ENCODE measurements at places on chromosomes 6 and 20.

- no peak for DNase-seq
Measured at GRCh38 chr6:99184696-99185095, 164.8 kb downstream of the FAXC start.

- DNase-seq, result peak; percentile 96
Measured at GRCh38 chr6:5030596-5031136, 26.8 kb upstream of the RPP40 start.

GRCh38 chr6:146890644-146891434 is 292.1 kb downstream of the ADGB start:
- DNase-seq, result peak; percentile 22

DNA sequence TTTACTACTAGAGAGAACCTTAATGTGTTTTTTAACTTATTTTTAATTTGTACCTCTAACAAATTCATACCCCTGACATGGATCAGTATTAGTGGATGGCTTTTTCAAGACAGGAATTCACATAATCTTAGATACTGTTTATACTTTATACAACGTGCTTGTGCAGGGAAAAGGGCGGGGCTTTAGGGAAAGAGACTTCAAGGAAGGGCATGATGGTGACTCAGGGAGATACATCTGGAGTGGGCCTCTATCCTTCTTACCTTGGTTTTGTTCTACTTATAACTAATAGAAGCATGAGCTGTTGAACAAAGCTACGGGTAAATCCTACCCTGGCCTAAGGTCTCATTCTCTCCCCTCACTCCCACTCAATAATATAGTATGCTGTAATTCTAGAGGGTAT is 160.8 kb downstream of the C6orf58 start:
- DNase-seq, result no peak

DNA sequence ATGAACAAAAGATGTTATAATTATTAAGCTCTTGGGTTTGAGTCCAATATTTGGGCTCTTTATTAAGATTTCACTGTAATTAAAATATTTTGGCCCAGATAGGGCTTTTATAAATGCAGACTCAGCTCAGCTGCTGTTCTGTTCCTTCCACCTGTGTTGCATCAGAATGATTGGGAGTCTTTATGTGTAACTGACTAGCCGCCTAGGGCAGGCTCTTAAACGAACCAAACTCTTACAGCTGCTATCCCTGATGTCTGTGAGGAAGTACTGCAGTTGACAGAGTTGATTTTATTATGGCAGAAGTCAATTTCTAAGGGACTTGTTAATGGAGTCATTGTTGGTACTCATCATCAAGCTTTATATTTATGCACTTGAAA is 144.7 kb downstream of the MYO6 start:
- DNase-seq, result peak; percentile 27

DNA sequence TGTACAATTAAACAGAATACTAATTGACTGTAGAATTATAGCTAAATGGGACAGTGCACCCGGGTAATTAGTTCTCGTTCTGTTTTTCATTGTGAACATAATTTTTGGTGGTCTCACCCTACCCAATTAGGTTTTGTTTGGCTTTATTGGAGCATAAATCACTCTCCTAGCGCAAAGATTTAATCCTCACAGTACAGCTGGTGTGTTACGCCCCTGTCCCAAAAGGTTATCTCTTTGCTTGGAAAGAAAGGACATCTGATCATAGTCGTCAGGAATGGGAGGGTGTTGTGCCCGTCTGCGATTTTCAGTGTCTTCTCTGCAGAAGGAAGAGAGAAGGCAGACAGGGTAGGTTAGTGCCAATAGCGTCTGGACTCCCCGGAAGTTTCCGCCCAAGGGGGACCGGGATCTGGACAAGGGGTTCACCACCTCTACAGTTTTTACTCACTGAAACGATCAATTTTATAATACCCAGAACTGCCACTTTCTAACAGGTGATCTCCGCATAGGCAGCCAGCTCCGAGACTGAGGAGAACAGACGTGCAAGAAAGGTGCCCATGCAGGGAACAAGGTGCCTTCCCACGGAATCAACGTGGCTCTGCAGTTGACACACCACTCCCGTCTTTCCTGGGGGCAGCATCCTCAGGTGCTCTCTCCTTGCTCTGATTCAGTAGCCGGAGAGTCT is 617.4 kb upstream of the CDH4 start:
- no peak for DNase-seq

GRCh38 chr6:35924146-35924545 is 3.2 kb upstream of the SRPK1 start:
- no peak for DNase-seq

DNA sequence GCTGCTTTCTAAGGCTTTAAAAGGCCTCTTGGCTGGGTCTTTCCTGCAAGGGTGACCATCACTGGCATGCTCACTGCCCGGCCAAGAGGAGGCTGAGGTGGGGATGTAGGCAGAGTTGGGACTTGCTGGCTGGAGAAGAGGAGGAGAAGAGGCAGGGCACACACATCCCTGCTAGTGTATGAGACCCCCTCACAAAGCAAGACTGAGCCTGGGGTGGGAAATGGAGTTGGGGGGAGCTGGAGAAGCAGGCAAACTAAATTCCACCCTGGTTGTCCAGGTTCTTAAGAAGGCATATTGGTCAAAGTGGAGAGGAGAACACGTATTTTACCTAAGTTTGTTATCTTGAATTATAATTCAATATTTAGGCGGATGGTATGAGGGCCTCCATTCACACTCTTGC is 1.7 kb upstream of the KIZ start:
- DNase-seq, result no peak

- DNase-seq, result no peak
Measured at GRCh38 chr6:134519465-134519864, 201.6 kb upstream of the SGK1 start.

DNA sequence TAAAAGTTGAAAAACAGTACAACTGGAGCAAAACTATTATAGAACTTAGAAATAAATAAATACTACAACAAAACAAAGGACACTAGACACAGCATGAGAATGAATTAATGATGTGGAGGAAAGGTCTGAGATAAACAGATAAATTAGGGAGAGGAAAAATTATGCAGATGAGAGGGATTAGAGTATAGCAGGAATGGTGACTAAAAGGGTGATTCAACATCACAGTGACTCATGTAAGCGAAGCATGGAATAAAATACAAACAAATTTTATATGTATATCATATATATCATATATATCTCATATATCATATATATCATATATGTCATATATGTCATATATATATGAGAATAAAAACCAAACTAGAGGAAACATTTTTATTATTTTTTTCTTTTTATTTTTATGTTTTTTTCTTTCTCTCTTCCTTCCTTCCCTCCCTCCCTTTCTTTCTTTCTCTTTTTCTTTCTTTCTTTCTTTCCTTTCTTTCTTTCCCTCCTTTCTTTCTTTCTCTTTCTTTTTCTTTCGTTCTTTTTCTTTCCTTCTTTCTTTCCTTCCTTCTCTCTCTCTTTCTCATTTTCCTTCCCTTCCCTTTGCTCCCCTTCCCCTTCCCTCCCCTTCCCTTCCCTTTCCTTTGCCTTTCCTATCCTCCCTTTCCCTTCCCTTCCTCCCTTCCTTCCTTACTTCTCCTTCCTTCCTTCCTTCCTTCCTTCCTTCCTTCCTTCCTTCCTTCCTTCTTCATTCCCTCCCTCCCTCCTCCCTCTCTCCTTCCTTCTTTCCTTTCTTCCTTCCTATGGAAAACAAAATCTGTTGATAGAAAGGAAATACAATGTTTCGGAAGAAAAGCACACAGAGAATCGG is 1014.6 kb downstream of the GRIK2 start:
- no peak for DNase-seq

GRCh38 chr6:19839237-19839546 is 2.0 kb downstream of the ID4 start:
- no peak for DNase-seq

DNA sequence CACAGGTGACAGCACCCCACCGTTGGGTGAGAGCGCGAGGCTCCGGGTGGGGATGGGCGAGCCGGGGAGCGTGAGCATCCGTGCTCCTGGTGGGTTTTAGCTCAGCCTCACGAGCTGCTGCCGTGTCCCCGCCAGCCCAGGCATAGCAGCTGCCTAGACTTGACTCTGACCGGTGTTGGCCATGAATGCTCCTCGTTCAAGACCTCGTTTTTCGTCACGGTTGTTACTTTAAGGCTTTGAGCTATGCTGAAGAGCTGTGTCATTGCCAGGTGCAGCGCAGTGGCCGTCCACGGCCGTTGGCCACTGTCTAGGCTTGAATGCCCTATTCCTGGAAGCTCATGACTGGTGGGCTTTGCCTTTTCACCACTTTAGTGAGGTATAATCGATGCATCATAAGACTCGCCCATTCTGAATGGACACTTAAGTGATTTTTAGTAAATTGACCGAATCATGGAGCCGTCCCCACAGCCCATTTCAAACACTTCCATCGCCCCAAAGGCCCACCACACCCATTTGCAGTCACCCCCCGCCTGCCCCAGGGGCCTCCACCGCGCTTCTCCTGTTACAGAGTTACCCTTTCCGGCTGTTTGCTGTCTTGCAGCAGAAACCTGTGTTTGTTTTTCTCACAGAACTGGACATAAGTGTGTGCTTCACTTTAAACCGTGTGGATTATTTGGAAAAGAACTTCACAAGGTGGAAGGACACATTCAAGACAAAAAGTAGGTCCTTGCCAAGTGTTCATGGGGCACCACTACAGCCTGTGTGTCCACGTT is 21.4 kb upstream of the ADRM1 start:
- no peak for DNase-seq

GRCh38 chr20:24955045-24955444 is 6.0 kb downstream of the CST7 start:
- no peak for DNase-seq

DNA sequence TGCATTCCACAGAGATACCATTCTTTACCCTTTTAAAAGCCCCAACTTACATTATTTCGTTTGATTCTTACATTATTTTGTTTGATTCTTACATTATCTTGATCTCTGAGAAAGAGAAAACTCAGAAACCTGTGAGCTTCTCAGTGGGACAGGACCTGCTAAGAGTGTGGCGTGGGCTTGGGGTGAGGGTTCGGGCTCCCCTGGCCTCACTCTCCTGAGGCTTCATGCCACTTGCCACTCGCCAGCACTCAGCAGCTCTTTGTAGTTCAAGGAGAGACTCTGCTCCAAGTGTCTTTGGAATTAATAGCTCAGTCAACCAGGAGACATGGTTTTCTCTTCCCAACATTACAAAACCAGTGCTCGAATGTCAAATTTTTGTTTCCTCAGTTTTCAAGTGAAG is 132.4 kb upstream of the RGS17 start:
- DNase-seq, result no peak

DNA sequence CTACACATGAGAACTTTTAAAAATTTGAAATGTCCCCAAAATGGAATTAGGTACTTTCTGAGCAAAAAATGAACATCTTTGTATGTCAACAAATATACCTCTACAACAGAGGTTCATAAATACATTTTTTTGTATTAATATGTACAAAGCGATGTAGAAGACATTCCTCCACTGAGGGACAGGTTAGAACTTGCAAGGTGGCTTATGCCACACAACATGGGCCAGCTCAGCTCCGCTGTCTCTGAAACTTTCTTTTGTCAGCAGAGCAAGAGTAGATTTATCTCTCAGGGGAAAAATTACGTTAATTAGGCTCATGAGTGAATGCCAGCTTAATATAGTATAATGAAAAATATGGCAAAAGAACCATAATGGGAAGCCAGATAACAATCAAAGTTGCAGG is 10.6 kb upstream of the TMEM242 start:
- no peak for DNase-seq

DNA sequence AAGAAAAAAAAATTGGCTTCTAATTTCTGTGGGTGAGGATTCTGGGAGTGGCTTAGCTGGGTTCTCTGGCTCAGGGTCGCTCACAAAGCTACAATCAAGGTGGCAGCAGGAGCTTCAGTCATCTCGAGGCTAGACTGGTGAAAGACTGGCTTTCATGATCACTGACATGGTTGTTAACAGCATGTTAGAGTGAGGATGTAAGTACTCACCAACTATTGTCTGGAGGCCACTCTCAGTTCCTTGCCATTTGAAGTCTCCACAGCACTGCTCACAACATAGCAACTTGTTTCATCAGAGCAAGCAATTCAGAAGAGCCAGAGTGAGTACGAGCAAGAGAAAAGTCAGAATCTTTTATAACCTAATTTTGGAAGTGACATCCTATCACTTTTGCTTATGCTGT is 145.7 kb upstream of the PRSS16 start:
- DNase-seq, result no peak

- DNase-seq, result no peak
Measured at GRCh38 chr20:23655491-23656211, 17.9 kb upstream of the CST3 start.

DNA sequence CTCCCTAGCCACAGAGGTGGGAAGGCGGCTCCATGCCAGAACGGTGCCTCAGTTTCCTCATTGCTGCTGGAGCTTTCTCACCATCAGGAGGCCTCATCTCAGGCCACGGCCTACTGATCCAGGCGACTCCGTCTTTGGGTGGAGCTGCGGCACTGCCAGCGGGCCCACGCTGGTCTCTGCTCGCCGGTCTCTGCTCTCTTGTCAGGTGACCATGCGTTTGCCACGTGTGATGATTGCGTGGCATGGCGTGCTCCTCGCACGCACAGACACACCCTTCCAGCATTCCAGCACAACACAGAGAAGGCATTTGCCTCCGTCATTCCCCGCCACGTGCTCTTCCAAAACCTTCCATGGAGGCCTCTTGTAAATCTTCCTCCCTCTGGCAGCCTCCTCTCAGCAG is 271.1 kb downstream of the CDH4 start:
- DNase-seq, result no peak

DNA sequence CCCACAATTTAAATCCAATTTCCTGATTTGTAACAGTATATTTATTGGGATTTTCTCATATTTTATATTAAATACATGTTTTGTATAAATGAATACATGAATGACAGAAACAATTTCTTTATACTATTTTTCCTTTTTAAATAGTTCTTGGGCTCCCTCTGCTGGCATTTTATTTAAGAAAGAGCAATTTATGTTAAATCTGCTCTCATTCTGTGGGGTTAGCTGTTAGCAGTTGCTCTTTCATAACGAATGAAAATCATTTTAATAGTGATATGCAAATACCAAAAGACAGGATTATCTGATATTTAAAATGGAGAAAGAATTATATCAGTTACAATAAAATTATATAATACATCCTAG is 118.3 kb downstream of the RALGAPA2 start:
- peak; percentile 73 for DNase-seq

Data from GM23338 (cell line).